Stimulated activated naive CD8-positive, alpha-beta T cell treated with anti-CD3 and anti-CD28 coated beads, Interleukin-15, Interleukin-2, amounts not matched to agents 100 U/mL and 50 U/mL, for 24 hours (primary cell): ENCODE measurements at places on chromosomes 5 and 9.

GRCh38 chr9:84305497-84306131 lies 34.9 kb downstream of the SLC28A3 start:
- no peak for DNase-seq

DNA sequence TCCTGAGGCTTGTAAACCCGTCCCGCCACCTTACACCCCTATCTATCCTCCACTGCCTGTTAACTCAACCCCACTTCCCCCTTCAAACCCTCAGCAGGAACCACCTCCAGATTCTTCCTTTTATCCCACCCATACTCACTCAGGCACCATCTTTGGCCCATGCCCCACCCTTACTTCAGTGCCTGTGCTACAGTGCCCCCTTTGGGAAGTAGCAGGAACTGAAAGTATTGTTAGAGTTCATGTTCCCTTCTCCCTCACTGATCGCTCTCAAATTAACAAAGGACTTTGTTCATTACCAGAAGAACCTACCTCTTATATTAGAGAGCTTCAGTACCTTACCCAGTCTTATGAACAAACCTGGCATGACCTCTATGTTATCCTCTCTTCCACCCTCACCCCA lies 92.2 kb upstream of the MOCS2 start:
- peak; percentile 7 for DNase-seq

- no peak for DNase-seq
These were observed 20.6 kb upstream of the CYLC2 start for GRCh38 chr9:102974530-102974929.

DNA sequence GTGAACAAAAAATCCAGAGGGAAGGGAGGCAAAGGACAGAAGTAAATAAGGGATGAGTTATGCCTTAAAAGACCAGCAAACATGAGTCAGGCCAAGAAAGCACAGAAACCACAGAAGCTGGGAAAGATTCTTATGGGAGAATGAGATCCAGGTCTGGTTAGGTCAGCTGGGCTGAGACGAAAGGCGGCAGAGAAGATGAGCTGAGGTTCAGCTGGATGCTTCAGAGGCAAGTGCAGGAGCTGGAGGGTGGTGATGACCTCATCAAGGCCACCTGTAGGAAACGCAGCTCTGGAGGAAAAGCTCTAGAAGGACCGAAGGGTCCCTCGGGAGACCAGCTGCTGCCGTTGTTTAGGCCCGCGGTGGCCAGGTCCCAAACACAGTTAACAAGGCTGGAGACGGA lies 152.0 kb downstream of the MYO10 start:
- no peak for DNase-seq

DNA sequence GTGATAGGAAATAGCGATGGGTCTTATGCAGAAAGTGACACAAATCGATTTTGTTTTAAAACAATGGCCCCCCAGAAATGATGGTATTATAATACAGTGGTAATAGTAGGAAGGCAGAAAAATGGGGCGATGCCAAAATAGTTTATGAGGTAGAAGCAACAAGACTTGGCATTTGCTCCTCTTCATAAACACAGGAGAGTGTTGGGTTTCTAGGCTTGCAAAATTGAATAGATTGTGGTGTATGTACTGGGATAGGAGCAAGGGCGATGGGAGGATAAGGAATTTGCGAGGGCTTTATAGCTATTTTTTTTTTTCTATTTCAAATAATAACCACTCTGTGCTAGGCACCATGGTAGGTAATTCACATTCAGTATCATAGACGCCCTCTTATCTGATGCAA lies 49.2 kb upstream of the ABCA1 start:
- DNase-seq, result no peak

- no peak for DNase-seq
These were observed 6.5 kb upstream of the CCDC192 start for GRCh38 chr5:127696683-127697082.

DNA sequence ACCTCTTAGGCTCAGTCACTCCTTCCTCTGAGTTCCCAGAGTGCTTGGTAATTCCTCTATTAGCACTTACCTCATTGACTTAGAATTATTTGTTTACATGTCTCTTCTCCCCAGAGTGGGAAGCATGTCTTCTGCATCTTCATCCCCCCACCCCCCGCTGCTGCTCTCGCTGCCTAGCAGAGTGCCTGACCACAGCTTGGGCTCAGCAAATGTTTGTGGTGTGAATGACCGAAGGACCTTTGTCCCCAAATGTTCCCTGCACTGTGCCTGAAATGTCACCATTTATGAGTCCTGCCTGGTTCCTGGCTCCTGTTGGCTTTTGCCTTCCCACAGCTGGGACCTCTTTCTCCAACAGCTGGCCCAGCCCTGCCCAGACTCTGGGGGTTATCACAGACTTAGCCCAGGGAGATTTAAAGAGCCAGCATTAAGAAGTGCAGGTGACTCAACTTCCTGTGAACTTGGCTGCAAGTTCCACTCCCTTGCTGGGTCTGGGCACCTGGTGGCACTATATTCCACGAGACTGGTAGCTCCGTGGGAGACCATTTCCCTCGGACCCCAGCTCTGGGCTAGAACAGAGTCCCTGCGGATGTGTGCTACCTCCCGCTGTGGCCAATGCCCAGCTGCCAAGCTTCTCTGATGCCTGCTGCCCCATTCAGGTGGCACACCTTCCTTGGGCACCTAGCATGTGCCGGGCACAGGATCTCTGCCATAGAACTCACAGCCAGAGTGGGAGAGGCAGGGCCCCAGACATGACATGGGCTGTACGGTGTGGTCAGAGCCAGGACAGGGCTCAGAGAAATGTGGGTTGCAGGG lies 1.8 kb upstream of the HMCN2 start:
- DNase-seq, result no peak
